ENCODE measurements at places on chromosomes 5 and 9. TPM values are rescaled to one million over a fixed set of nuclear protein-coding genes. Genes with fewer than 3 reads are reported as not detected.
A peak's percentile ranks its signal among the peaks of the same experiment; 100 is the strongest.

GRCh38 chr9:115263371-115264075 is 145.6 kb upstream of the TNC start:
- no peak for DNase-seq

DNA sequence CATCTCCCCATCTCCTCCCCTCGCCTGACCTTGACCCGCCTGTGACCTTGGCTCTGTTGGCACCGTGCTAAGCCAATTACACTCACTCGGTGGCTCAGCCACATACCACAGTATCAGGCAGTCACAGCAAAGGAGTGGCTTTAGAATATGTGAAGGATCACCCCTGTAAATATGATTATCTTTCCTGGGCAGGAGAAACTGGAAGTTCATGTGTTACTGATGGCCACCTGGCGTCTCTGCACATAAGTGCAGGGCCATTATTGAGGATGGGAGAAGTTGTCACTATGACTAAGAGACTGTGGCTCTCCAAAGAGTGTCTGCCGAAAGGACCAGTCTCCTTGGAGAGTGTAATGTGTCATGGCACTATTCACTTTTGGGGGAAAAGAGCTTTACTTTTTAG is 116.9 kb upstream of the S1PR3 start:
- peak; percentile 26 for DNase-seq

DNA sequence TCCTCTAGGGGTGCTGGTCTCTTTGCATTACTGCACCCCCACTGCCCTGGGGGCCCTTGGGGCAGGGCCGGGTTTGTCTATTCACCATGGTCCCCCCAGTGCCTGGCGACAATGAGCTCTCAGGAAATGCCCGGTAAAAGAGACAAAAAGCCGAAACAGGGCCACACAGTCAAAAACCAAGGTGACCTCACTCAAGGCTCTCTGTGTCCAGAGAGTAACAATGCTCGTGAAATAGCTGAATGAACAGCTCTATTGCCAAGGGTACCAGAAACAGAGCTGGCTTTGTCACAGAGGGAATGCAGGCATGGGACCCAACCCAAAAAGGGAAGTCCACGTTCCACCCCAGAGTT is 16.0 kb downstream of the SH3PXD2B start:
- no peak for DNase-seq

- DNase-seq: peak; percentile 58
Measured at GRCh38 chr5:149128023-149128875, 13.0 kb upstream of the ABLIM3 start.

DNA sequence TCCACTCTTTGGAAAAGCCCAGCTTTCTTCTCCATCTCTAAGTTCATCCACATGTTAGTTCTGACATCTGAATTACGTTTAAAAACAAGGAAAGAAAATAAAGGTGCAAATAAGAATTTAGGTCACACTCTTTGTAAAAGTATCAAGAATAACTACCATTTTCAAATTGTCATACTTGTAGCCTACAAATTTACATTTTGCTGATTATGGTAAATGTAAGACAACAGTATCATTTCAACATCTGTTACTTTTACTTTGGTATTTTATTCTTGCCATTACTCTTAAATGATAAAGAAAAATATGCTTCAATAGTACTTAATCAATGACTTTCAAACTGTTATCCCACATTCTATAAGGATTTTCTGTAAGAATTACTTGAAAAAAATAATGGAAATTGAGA is 9.8 kb upstream of the PURA start:
- DNase-seq: no peak

DNA sequence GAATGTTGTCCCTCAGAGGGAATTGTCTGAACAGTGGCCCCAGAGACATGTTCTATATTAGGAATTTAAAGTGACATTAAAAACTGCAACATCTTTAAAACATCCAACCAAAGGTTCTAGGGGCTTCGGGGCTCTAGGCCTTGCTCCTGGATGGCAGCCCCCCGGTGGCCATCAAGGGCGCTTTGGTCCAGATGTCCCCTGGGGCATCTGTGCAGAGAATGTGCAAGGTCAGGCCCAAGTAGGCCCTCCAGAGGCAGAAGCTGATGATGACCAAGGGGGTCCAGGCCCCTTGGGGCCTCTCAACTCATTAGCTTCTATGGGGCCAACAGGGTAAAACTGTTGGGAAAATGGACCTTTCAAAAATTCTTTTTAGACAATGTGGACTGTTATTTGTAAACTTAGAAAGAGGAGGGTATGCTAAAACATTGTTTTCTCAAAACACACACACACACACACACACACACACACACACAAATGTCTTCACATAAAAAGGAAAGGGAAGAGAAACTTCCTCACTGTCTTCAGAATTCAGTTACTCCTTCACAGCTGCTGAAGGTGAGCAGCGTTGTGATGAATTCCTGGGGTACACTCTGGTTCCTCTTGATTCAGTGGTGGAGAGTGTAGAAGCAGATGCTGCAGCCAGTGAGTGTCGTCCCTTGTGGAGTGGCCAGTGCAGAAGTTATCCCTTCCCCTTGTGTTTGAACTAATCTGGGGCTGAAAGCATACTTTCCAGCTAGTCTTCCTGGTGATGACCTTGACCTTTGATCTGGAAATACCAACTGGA is 125.2 kb downstream of the WDR41 start:
- DNase-seq: no peak

- no peak for DNase-seq
Measured at GRCh38 chr5:115526604-115527003, 18.0 kb downstream of the FEM1C start.

DNA sequence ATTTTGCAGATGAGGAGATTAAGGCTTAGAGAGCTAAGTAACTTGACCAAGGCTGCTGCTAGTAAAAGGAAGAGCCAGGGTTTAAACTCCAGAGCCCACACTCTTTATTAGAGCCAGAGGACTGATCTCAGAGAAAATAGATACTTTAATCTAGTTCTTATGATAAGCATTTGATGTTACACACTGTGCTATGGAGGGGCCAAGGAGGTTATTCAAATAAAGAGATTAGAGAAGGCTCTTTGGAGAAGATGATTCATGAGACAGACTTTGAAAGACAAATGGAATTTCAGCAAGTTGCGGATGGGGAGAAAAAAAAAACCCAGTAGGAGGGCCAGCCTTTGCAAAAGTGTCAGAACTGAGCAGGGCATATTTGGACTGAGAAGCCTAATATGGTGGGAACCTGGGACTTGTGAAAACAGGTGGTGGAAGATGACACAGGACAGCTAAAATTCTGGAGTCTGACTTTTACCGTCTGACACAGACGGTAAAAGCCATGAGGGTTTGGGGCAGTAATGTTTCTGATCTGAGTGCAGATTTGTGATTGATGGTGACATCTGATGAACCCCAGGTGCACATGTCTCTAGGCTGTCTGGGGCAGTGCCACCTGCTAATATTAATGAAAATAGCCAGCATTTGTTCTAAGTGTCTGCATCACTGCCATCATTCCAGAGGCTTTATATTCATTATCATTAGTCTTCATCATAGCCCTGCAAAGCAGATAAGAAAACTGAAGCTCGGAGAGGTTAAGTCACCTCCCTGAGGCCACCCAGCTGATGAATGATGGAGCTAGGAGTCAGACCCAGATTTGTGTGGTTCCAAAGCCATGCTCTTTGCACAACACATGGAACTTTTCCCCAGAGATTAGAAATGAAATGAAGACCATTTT is 65.3 kb upstream of the CXCL14 start:
- DNase-seq: no peak

GRCh38 chr5:138743484-138743883 is 9.7 kb upstream of the CTNNA1 start:
- no peak for DNase-seq

DNA sequence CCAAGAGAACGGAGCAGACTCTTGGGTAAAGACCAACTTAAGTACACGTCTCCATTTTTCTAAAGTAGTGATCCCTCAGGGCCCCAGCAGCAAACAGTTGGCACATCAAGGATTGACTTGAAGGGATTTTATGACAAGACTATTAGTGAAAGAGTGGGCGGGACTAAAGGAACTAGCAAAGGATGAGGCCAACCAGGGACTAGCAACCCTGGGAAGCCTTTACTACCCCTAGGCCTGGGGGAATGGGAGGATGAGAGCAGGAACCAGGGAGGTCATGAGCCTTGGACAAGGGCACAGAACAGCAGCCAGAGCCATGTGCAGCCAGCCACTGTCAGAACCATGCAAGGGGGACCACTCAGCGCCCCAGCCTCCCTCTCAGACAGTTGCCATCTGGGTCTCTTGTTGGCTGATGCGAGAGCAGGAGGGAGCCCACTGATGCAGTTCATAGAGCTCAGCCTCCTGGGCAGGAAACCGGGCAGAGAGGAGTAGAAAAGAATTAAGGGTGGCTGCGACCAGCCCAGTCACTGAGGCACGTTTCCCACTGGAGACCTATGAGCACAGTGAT is 28.1 kb downstream of the TGFBI start:
- DNase-seq: no peak

GRCh38 chr5:142262683-142263082 is 62.1 kb downstream of the SPRY4 start:
- no peak for DNase-seq

- DNase-seq: no peak
Measured at GRCh38 chr5:75756211-75756610, 39.0 kb upstream of the POC5 start.

DNA sequence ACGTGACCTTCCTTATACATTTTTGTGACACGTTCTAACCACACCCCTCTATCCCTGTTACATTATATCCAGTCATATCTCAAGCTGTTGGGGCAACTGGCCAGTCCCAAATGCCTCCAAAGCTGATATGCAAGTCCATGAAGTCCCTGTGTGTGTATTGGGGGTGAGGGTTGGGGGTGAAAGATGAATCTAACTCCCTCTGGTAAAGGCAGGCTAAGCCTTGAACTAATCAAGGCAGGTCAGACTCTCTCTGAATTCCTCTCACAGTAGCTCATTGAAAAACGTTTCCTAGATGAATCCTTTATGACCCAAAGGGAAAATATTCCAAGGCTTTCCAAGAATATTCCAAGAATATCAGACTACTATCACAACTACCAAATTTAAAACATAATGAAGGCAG is 174.4 kb downstream of the MUSK start:
- no peak for DNase-seq

- DNase-seq: peak; percentile 68
Measured at GRCh38 chr5:58462623-58463230, 2.8 kb upstream of the PLK2 start.

GRCh38 chr9:3124001-3124400 is 280.1 kb upstream of the PUM3 start:
- no peak for DNase-seq

DNA sequence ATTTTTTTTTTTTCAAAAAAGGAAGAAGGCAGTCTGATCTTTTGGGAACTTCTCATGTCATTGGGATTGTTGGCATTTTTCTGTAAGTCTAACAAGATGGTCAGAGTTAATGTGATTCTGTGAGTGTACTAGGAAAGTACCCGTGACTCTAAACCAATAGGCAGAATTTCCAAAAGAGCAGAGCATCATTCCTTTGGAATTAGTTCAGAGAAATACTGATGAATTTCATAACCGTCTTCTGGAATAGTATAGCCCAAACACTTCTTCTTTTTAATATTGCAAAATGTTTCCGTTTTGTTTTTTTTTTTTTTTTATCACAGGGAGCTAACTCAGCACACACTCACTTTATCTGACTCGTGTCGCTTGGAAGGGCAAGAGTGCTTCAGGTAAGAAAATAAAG is 407.4 kb downstream of the DTWD2 start:
- no peak for DNase-seq

GRCh38 chr9:122218071-122218934 is 10.5 kb downstream of the LHX6 start:
- no peak for DNase-seq

GRCh38 chr5:124701873-124702425 is 44.5 kb downstream of the ZNF608 start:
- no peak for DNase-seq

DNA sequence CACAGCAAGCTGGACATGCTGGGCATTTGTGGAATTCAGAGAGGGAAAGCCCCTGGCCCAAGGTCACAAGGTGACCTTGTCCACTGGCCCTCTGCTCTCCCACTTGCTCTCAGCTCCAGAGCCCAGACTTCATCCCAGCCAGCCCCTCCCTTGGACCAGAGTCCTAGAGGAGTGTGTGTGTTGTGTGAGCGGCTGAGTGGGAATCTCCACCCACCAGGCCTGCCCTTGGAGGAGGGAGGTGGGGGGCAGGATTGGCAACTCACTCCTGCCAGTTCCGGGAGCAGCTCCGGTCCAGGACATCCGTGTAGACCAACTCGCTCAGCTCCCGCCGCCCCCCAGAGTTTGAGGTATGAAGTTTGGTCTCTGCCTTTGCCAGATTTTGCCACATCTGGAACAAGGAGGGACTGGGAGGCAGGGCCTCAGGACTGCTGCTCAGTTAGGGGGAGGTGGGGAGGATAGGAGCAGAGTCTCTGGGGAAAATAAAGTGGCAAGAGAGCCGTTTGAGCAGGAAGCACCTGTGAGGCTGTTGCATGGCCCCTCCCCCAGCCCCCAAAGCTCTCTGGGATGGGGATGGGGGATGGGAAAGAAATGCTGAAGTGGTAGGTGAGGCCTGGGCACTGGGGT is 1.4 kb downstream of the MZB1 start:
- peak; percentile 52 for DNase-seq

DNA sequence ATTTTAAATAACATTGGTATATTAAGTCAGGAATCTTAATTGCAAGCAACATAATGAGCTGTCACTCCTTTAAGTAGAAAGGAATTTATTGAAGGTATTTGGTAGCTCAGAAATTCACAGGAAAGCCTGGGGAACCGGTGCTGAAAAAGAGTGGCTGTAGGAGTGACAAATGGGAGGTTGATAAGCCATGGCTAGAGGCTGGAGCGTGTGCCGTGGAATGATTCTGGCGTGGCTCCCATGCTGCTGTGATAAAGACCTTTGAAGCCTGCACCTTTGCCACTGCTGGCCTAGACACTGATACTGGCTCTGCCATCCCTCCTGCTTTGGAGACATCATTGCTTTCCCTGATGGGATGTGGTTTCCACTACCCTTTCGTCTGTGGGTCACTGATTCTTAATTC is 65.7 kb upstream of the ATG10 start:
- no peak for DNase-seq

DNA sequence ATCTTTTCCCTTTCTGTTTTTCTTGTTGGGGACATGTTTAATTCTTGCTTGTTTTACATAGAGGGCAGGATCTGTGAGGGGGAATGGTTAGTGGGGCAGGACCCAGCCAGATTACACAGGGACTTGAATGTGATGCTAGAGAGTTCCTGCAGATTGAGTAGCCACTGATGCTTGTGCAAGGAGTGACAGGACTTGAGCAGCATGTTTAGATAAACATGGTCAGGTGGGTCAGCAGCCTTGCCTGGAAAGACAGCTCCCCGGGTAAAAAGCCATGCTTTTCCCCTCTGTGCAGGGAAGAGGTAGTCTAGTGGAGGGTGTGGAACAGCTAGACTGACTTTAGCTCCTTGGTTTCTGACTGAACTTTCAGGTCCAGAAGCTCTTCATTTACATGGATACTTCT is 261.2 kb downstream of the AOPEP start:
- no peak for DNase-seq

DNA sequence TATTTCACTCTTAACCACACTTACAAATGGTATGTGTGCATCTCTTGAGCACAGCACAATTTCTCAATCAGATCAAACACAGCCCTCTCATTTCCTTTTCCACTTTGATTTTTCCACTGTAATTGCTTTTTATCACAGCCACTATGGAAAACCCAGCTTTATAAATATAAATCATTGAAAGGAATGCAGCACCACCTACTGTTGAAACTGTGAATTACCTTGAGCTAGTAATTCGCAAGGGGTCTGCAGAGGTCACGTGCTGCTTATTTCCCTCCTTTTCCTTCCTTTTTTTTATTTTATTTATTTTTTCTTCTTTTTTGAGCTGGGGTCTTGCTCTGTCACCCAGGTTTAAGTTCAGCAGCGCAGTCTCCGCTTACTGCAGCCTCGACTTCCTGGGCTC is 76.9 kb downstream of the CDH6 start:
- peak; percentile 18 for DNase-seq

Gene TMEM232
- polyA plus RNA-seq: 2.8 TPM

Gene GCNT4
- 1.5 TPM for polyA plus RNA-seq

Gene PCDHB15
- polyA plus RNA-seq: 2.6 TPM

Gene PTGER4
- 3.6 TPM for polyA plus RNA-seq

Gene OTULINL
- 35.4 TPM for polyA plus RNA-seq

Gene SLC6A19
- 5.8 TPM for polyA plus RNA-seq
